Renal cortical epithelial cell (primary cell): ENCODE measurements at places on chromosomes 5 and 9.

DNA sequence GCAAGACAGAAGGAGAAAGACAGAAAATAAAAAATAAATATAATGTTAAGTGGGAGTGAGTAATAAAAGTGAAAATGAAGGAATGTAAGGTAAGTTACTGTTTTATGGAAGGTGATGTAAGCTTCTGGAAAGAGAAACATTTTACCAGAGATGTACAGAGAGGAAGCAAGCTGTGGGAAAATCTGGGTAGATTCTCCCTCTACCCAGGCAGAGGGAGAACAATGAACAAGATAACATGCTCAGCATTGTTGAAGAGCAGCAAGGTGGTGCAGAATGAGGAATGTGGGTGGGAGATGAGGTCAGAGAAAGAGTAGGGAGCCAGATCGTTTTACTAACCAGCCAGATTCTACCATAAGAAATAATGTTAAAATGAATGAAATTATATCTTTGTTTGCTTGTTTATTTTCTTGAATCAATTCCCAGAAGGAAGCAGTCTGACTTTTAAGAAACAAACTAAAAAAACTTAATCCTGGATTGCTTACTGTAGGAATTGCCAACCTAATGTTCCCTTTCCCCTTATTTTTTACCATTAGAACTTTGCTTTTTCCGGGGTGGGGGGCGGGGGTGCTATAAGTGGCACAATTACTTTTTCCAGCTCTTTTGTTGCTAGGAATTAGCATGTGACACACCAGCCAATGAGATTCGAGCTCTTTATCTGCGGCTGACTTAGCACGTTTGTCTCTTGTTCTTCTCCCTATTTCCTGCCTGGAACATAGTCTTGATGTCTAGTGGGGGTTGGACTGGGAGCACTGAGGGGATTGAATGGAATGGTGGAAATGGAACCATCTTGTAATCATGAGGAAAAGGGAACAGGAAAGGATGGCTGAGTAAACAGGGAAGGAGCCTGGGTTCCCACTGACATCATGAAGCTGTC is 356.7 kb downstream of the TMEM167A start:
- DNase-seq, result peak; percentile 44

- DNase-seq, result peak; percentile 22
These were observed 45.2 kb downstream of the ADRA1B start for GRCh38 chr5:159961176-159962160.

- no peak for DNase-seq
These were observed 310.6 kb downstream of the NDUFS4 start for GRCh38 chr5:53871050-53871449.

DNA sequence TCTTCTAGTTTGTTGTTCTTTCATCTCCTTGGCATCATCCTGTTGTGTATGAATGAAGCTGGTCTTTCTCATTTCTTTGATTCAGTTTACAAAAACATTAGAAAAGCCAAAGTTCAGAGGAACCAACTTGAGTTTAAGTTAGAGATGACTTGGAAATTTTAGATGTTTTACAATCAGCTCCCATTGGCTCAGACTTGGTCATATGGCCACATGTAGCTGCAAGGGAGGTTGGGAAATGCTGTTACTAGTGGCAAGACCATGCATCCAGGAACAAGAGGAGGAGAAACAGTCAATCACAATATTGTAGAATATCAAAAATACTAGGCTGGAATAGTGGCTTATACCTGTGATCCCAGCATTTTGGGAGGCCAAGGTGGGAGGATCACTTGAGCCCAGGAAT is 19.5 kb downstream of the CARD6 start:
- no peak for DNase-seq

DNA sequence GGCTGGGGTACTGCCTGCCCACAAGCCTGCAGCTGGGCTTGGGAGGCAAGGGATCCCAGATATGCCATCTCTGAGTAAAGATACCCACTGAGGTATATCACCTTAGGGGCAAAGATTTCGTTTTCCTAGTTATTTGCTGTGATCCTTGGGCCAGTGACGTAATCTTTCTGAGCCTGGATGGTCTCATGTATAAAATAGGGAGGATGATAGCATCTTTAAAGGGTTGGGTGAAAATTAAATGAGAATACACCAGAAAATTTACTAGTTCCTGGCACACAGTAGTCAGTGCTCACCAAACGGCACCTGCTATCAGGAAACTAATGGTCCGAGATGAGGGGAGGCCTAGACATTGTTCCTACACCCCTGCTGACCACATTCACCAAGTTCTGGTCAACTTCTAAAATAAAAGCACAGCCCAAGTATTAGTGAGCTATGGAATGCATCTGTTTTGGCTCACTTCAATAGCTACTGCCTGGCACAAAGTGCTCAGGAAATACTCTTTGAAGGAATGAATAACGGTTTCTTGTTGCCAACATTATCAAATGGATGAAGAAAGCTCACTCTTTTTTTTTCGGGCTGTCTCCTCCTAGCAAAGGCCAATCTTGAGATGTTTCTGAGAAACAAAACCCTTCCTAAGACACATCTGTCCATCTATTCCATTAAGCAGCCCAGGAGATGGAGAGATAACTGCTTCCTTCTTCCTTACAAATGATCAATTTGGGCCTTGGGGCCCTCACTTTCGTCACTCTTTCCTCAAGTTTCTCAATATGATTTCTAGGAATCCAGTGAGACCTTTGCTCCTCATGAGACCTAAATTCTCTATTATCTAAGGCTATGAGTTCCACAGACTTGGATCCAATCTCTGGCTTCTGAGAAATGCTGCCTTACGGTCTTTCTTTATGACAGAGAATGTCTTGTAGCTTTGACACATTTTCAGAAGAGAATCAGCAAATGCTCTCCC is 98.2 kb downstream of the DPYSL3 start:
- DNase-seq, result no peak

- no peak for DNase-seq
These were observed 284.0 kb upstream of the TLE4 start for GRCh38 chr9:79287708-79288290.

DNA sequence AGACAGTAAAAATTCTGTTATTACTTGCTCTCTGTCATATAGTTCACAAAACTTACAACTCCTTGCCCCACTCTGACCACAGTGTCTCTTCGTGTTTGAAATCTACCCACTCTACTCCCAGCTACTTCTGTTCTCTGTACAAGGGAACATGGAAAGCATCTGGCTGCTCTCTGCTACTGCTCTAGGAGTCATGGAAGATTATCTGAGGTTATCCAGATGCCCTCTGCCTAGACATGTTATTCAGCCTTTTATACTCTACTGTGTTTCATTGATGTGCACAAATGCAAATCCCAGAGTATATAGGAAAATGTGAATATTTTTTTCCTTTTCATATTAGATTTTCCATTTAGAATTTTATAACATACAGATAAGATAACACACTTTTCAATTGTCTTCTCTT is 1525.6 kb downstream of the MAT2B start:
- no peak for DNase-seq

GRCh38 chr9:114193090-114193489 is 37.8 kb downstream of the COL27A1 start:
- no peak for DNase-seq

GRCh38 chr5:134406390-134406789 is 5.3 kb downstream of the CDKN2AIPNL start:
- DNase-seq, result peak; percentile 31

DNA sequence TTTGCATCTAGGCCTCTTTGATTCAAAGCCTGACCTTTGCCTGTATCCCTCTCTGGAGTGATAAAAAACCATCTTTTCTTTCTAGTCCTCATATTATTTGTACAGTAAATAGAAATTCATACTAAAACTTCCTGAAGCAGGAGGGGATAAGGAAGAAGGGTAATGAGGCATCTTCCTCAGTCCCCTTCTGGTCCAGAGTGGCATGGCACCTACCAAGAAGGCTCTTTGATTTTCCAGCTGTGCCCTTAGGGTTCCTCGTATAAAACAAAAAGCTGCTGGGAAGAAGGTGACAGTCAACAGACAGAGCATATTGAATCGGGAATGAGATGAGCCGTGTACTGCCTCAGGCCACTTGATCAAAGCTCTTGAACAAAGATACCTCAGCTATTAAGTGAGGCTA is 71.9 kb upstream of the SPDL1 start:
- no peak for DNase-seq

GRCh38 chr5:90878549-90879196 is 320.1 kb downstream of the ADGRV1 start:
- peak; percentile 91 for DNase-seq

DNA sequence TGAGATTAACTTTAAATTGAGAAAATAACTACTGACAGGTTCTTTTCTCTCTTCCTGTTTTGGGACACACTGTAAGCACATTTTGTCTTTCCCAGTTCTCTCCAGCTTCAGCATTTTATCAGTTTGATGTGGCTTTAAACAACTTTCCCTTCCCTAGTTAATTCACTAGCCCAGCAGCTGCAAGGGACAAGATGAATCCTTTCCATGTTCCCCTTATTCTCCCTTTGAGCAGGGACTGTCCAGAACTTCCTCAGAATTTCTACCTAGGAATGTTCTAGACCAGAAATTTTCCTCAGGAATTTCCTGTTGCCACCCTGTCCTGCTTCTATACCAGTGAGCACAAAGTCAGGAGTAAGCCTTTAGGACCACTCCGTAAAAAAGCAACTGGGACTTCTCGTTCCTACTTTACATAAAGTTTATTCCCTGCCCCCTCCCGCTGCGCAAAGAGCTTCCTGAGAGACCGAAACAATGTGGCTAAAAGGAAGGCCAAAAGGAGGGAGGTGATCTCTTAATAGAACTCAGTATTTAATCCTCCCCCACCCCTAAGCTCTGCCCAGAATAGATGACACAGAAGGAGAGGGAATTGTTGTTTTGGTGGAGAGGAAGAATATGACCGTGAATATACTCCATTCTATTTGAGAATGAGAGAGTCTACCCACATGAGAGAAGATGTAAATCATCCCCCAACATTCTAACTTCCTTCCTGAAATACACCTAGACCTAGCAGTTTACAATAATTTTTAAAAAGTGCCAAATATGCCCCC is 61.9 kb downstream of the GLIS3 start:
- peak; percentile 76 for DNase-seq

GRCh38 chr9:87322840-87323635 is 174.6 kb upstream of the DAPK1 start:
- peak; percentile 16 for DNase-seq

GRCh38 chr5:148191010-148191409 is 11.8 kb upstream of the SPINK6 start:
- no peak for DNase-seq

GRCh38 chr5:68332080-68332451 is 116.5 kb downstream of the PIK3R1 start:
- no peak for DNase-seq

- no peak for DNase-seq
These were observed 351.1 kb upstream of the TLE4 start for GRCh38 chr9:79220666-79221065.

- no peak for DNase-seq
These were observed 69.9 kb downstream of the CYFIP2 start for GRCh38 chr5:157335534-157336422.

GRCh38 chr5:110401881-110402280 is 324.6 kb downstream of the TMEM232 start:
- DNase-seq, result peak; percentile 6

DNA sequence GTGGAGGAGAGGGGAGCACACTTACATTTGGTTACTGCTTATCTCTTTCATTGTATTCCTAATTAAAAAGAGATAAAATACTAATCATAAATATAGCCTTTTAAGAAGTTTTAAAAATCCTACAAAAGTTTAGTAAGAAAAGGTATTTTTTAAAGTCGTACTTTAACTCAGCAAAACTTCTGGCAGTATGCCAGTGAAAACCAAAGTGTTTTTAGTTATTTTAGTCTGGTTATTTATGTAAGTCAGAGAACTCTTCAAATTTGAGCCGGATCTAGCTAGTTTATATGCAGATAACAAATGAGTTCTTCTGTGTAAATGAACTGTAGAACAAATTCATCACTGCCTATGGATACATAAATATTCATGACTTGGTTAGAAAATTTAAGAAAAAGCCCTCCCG is 36.5 kb upstream of the ANKDD1B start:
- DNase-seq, result no peak

- no peak for DNase-seq
These were observed 110.6 kb upstream of the BOD1 start for GRCh38 chr5:173726846-173727557.
